ENCODE measurements at places on chromosomes 6 and 20.

DNA sequence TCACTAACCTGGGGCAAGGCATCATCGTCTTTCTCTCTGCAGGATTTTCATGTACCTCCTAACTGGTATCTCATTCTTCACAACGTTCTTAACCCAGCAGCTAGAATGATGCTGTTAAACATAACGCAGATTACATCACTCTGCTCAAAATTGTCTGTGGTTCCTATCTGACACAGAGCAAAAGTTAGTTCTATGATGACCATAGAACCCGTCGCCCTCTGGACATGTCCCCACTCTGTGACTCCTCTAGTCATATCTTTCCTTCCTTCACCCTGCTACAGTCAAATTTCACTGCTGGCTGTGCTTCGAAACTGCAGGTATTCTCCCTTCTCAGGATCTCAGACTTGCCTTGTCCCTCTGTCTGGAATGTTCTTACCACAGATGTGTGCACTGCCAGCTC is 87.4 kb upstream of the TPD52L1 start:
- no peak for DNase-seq

DNA sequence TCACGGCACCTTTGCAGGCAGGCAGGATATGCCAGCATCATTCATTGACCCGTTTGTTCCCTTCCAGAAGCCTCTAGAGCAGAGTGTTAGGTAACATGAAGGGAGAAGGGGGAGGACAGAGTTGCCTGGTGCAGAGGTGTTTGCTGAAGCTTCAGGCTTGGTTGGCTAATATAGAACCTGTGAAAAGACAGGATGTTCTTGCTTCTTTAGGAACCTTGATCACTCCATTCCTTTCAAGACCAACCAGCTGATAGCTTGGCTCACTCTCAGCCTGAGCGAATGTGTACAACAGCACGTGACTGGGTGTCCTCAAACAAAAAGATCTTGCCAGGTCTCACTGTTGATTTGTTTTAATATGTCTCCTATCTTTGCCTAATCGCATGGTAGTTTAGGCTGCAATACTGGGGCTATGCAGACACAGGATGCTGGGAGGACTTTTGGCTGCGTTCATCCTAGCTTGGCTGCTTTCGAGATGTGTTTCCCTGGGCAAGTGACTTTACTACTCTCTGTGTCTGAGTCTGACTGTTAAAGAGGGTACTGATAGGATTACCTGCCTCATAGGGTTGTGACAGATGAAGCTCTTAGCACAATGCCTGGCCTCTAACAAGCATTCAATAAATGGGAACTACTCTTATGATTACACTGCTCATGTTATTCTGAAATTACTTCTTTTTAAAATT is 16.0 kb downstream of the SHLD1 start:
- no peak for DNase-seq

DNA sequence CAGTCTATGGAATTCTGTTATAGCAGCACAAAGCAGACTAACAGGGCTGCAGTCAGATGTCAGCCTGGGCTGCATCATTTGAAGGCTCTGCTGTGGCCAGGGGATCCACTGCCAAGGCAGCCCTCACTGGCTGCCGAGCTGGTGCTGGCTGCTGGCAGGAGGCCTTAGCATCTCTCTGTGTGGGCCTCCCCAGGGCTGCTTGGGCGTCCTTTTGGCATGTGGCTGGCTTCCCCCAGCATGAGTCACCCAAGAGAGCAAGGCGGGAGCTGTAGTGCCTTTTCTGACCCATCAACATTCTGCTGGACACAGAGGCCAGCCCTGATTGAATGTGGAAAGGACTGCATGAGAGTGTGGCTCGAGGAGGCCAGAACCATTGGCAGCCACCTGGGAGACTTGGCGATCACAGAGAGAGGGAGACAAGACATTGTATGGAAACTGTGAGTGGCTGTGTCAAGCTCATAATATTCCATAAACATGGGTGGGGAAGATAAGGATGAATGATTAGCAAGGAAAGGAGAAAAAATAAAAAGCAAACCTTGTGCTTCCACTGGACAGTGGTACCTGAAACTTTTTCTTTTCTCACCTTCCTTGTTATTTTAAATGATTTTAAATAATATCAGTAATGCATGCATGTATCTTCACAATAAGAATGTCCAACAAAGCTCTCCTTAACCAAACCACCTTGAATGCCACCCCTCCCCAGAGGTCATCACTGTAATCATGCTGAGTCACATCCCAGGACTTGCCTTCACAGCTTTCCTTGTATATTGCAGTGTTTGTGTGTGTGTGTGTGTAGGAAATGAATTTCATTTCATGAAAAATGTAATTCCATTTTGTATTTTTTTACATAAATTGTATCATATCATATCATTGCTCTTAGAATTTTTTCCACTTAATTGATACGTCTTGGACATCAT is 55.0 kb upstream of the VSX1 start:
- DNase-seq: no peak

DNA sequence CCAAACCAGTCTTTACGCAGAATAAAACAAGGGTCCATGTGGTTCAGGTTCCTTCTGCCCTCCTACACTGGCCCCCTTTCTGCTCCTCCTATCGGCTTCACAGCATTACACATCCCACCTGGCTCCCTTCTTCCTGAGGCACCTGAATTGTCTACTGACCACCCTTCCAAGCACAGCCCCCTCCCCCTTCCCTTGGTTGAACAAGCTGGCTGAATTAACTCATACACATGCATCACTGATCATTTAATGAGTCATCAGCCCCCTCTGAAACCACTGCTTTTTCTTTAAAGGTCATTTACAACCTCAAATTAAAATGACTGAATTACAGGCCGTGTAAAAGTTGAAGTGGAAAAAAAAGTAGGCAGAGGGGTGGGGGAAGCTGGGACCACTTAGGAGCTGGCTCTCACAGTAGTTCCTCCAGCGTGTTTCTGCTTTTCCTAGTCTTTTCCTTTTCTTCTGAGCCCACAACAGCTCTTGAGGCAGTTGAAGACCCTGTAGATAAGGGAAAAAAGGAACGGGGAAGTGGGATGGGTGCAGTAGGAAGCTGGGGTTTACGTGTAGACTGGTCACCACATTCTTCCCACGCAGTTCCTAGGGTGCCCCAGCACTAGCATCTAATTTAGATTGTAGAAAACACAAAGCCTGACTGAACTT is 67.6 kb downstream of the FYN start:
- peak; percentile 57 for DNase-seq

DNA sequence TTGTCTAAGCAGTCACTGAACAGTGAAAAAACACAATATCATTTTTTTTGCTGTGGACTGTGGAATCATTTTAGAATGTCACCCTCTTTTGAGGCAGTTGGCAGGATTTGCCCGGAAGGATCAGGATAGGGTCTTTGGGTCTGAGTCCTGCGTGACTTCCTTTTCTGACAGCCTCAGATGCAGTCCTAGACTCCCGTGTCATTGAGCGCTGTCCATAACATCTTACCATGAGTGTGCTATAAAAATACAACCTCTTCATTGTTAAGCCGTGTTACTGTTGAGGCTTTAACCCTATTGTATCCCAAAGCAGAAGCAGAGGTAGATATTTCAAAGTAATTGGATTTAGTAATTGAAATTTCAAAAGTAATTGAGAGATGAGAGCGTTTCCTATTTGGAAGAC is 30.6 kb downstream of the ARID1B start:
- no peak for DNase-seq

DNA sequence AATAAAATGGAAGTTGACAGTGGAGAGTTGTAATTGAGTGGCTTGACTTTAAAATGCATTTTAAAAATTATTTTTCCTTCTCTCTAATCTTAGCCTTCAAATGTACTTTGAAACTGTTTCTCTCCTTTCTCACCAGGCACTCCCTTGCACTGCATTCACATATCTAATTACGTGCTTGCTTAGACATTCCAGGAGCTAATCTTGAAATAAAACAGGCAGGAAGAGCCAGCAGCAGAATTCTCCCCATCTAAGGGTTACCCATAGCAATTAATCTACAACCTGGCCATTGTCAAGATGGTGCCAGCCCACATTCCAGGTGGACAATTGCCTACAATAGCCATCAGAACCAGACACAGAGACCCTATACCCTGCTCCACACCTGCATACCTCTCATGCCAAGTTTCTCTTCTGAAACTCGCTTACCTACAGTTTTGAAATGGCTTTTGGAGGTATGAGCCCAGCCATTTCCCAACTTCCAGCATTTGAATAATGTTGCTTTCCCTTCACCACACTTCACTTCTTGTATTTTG is 167.6 kb upstream of the GJE1 start:
- DNase-seq: no peak

- no peak for DNase-seq
Measured at GRCh38 chr6:10684618-10685017, 9.8 kb downstream of the C6orf52 start.

- DNase-seq: no peak
Measured at GRCh38 chr6:30044630-30045029, 16.4 kb upstream of the POLR1H start.

DNA sequence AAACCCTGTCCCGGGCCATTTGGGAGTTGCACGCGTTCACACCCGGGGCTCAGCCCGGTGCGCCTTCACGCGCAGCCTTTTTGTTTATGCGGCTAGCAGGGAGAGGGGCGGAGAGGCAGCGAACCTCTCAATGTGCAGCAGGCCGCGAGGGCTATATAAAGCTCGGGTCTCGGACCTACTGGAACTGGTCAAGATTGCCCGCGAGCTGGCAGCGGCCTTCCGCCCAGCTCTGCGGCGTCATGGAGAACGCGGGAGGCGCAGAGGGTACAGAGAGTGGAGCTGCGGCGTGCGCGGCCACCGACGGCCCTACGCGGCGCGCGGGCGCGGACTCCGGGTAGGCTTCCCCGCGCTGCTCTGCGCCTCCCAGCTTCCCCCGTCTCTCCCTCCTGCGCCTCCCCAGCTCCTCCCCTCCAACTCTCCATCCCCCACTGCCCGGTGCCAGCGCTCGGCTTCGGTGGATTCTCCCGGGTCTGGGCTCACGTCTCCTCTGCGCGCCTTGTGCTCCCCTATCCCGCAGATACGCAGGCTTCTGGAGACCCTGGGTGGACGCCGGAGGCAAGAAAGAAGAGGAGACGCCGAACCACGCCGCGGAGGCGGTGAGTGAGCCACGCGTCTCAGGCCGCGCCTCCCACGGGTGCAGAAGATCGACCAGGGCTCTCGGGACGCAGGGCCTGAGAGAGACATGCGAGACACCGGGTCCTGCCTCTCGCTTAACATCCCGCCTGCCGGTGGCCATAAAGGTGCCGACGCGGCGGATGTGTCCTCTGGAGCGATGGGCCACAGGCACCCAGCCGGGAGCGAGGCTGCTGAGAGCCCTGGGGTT is at the start of gene RIPPLY2:
Gene RIPPLY2 (plus strand): TSS at position 183 of the 823 bp plus-strand sequence. CDS start 57 bp downstream, at position 240.
- DNase-seq: no peak

Measured in stimulated activated CD4-positive, alpha-beta T cell treated with anti-CD3 and anti-CD28 coated beads, Interleukin-12 subunit alpha, Interleukin-12 subunit beta, amount 100 ng/mL, for 48 hours (primary cell).